Activated CD4-positive, alpha-beta T cell treated with anti-CD3 and anti-CD28 coated beads, Interleukin-2, amount 50 U/mL, for 24 hours (primary cell): ENCODE measurements at places on chromosomes 2 and 18.

DNA sequence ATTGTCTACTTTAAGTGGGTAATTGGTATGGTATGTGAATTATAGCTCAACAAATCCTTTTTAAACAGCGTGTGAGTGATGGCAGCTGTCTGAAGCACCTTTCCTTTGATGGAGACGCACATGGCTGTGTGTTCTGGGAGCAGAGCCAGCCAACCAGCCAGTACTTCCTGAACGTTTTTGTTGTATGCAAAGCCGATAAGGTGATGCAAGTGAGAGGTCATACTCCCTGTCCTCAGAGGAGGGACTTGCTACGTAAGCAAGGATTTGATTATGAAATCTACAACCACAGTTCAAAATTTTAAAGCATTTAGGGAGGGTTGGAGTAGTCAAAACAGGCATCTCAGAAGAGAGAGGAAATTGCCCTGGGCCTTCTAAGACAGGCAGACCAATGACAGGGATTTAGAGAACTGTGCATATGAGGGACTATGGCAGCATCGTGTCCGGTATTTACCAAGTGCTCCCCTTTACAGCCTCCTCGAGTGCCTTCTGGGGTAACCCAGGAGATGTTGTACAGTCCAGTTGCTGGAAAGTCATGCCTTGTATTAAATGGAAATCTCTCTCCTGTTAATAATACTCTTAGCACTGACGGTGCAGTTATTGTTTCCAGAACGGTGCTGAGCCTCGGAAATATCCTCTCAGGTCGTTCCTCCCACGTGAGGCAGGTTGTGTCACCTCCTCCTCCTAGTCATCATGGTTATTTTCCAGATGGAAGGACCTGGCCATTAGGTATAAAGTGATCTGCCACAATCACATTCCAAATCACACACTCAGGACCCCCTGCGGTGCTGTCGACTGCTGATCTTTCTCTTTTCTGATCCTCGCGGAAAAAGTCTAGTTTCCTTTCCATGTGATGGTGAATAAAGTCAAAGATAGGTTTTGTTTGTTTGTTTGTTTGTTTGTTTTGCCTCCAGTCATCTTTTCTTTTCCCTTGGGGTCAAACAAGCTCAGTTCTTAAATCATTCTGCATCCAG, 28.4 kb downstream of the ARHGEF4 start:
- no peak for DNase-seq

GRCh38 chr18:8857806-8858205, 152.4 kb downstream of the MTCL1 start:
- no peak for DNase-seq

DNA sequence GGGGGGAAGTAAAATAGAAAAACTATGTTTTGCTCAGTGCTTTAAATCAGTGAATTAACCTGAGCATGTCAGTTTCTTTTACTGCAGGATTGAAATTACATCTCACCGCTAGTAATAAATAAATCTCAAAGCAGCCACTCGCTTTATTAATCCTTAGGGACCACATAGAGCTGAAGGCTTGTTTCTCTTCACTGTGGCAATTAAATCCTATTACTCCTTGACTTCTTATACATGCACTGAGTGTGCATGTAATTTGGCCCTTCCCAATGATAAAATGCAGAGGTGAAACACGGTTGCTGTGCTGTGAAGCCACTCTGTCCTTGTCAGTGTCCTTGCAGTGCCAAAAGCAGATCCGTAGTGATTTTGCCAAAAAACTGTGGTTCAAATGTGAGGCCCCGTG, 77.1 kb upstream of the RBM44 start:
- no peak for DNase-seq

GRCh38 chr2:6947929-6948676, 30.9 kb downstream of the RNF144A start:
- DNase-seq: no peak

DNA sequence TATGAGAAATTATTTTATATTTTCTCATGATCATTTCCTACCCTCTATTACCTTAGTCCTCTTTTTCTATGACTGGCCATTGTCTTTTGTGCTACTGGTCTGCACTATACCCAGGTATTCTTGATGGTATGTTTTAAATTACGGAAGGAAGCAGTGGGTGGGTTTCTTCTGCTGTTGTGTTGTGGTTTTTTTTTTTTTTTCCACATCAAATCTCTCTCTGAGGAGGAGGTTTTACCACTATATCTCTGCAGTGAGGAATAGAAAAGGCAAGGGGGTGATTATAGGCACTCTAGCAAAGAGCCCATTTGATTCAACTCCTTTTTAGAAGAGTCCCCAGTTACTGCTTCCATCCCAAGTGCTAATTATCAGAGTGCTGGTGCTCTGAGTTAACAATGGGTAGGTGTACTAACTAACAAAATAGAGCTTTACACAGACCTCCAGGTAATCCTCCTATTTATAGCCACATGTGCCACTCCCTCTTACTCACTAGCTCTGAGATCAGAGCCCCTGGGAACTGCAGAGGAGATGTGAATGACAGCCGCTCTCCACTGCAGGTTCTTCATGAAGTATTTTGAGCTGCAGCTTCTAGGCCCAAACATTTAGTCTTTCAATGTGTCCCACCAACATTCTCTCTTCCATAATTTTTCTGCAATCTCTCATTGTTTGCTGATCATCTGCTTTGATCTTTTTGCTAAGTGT, 301.6 kb upstream of the GULP1 start:
- DNase-seq: no peak
